ENCODE measurements at places on chromosomes 2 and 18.

DNA sequence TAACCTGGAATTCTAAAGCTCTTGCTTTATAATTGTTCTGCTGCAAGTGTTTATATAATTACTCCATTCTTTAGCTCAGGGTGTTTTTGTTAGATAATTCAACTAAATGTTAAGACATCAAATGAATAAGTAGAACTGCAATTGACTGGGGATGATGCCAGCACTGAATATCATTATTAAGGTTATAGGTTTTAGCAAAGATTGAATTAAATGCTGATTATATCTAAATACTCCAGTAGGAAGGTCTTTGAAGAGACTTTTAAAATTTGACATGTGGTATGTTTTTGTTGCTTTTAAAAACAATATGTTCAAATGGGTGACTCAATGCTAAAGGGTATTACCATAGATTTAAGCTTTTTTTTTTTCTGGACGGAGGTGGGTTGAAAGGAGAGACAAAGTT is 170.1 kb upstream of the THUMPD2 start:
- no peak for DNase-seq

DNA sequence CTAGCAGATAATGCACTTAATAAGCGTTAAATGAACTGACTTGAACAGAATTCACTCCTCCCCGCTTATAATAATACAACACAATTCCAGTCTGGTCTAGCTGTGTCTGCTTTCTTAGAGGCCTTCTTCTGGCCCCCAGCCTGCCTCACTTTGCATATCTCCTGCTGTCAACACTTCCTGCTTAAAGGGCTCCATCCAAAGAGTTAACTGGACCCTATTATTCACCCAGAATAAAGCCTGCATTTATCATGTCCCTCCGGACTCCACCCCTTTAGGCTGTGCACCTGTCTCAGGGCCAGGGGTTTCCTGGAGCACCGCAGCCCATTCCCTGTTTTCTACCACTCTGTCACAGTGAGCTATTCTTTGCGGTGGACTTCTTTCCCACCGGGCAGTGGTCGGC is 292.8 kb upstream of the FBXO11 start:
- no peak for DNase-seq

- peak; percentile 19 for DNase-seq
These were observed 57.3 kb upstream of the SULT1C3 start for GRCh38 chr2:108182489-108182888.

DNA sequence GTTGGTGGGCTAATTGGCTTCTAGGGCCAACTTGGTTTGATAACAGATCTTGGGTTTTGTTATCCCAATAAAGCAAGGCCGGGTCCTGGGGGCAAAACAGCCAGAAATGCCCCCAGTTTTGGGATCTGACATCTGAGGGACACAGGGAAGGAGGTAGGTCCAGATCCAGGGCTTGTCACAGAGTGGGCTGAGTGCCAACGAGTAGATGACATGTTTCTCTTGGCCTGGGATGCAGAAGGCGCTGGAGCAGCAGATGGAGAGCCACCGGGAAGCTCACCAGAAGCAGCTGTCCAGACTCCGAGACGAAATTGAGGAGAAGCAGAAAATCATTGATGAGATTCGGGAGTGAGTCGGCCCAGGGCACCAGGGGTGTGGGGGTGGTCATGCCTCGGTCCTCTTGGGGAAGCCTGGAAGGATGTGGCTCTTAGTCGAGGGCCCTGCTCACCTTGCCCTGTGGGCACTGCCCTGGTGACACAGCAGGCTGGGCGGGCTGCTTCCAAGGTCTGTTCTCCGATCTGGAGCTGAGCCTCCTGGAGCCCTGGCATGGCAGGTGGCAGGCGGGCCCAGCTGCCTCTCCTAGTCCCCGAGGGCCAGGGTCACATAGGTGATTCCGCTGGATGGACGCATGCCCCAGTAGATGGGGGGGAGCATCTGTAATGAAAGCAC is 40.2 kb upstream of the LYPD6B start:
- DNase-seq, result no peak

GRCh38 chr18:24535527-24536295 is 75.3 kb downstream of the HRH4 start:
- no peak for DNase-seq

DNA sequence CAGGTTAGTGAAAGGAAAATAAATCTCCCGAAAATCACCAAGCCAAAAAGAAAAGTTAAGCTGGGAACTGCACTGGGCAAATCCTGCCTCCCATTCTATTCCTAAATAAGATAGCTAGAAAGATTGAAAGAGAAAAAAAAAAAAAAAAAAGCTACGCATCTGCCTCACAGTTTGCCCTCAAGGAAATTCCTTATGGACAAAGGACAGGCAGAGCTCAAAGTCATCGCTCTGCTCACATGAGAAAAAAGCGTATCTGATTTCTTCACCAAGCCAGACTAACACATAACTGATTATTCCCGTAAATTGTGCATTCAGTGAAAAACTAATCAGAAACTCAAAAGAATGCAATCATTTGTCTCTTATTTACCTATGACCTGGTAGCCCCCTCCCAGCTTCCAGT is 50.0 kb downstream of the PUM2 start:
- no peak for DNase-seq

- DNase-seq, result no peak
These were observed 211.1 kb upstream of the GATA6 start for GRCh38 chr18:21958263-21958662.

DNA sequence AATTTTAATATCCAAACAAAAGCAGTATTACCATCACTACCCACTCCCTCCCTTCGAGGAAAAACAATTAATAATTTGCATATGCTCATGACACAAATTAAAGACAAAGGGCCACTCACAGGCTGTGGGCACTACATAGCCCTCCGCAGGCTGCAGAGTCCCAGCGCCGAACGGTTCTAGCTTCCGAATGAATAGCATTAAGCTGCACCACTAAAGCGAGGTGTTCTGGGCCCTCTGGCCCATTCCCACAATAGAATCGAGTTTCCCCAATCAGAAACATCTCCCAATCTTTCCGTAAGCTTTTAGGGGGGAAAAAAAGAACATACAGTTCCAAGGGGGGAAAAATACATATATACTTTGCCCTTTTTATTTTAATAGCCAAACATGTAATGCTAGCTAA is 14.5 kb upstream of the SIX3 start:
- DNase-seq, result no peak

- DNase-seq, result no peak
These were observed 107.8 kb downstream of the NDUFA10 start for GRCh38 chr2:239917125-239917956.

Measured in COR-L47 (cell line).